ENCODE measurements at places on chromosomes 2 and 18. TPM values are rescaled to one million over a fixed set of nuclear protein-coding genes. Genes with fewer than 3 reads are reported as not detected.

The TGIF1 gene
- polyA plus RNA-seq = 9.7 TPM

The ABCG8 gene
- not detected for polyA plus RNA-seq

The CAVIN2 gene
- not detected for polyA plus RNA-seq

The CPSF3 gene
- 56.0 TPM for polyA plus RNA-seq

The TTC21B gene
- 25.0 TPM for polyA plus RNA-seq

The REG3A gene
- not detected for polyA plus RNA-seq

The GAL3ST2 gene
- not detected for polyA plus RNA-seq

The MC5R gene
- not detected for polyA plus RNA-seq

The SAG gene
- polyA plus RNA-seq = not detected

The HOXD4 gene
- not detected for polyA plus RNA-seq

The AGXT gene
- not detected for polyA plus RNA-seq
